ENCODE measurements at places on chromosomes 7 and 10. TPM values are rescaled to one million over a fixed set of nuclear protein-coding genes. Genes with fewer than 3 reads are reported as not detected.

The NEURL1 gene
- 0.28 TPM for total RNA-seq

DNA sequence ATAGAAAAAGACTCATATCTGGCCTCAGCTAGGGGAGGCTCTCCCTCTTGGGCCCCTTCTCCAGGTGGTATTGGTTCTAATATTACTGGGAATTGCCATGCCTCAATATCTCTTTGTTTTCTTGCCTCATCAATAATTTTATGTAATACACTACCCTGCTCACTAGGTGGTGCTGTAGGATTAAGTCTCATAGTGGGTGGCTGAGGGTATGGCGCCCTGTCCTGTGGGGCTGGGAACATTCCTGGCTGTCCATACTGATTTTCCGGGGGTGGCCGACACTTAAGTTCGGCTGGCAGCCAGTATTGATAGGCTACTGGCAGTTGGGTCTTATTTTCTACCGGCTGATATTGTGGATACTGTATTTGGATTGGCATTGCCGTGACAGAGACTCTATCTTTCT lies 9.0 kb upstream of the TAS2R3 start:
- H3K27me3 ChIP-seq, result no peaks in the 10 kb centered on the region
- H3K36me3 ChIP-seq, result peaks cover 37% of the 10 kb centered on the region
- no peaks in the 10 kb centered on the region for H3K4me1 ChIP-seq
- no peak overlapping the region for H3K27ac ChIP-seq

GRCh38 chr7:149742075-149742701 lies 31.2 kb downstream of the ZNF467 start:
- H3K27ac ChIP-seq, result no peak overlapping the region
- H3K36me3 ChIP-seq, result no peaks in the 10 kb centered on the region
- H3K27me3 ChIP-seq, result peaks cover 6% of the 10 kb centered on the region
- no peaks in the 10 kb centered on the region for H3K4me1 ChIP-seq

GRCh38 chr10:80464557-80465450 lies 10.7 kb downstream of the TSPAN14 start:
- DNase-seq, result peak; percentile 45
- no peaks in the 10 kb centered on the region for H3K27me3 ChIP-seq
- H3K4me3 ChIP-seq, result no peak overlapping the region
- peak overlapping the region; percentile 55 for H3K27ac ChIP-seq
- H3K36me3 ChIP-seq, result no peaks in the 10 kb centered on the region

GRCh38 chr7:33906697-33907096 lies 1.4 kb downstream of the BMPER start:
- H3K27me3 ChIP-seq, result no peaks in the 10 kb centered on the region
- no peak overlapping the region for H3K4me3 ChIP-seq
- no peak for DNase-seq
- H3K4me1 ChIP-seq, result peaks cover 2% of the 10 kb centered on the region
- no peaks in the 10 kb centered on the region for H3K36me3 ChIP-seq
- no peak overlapping the region for H3K27ac ChIP-seq

DNA sequence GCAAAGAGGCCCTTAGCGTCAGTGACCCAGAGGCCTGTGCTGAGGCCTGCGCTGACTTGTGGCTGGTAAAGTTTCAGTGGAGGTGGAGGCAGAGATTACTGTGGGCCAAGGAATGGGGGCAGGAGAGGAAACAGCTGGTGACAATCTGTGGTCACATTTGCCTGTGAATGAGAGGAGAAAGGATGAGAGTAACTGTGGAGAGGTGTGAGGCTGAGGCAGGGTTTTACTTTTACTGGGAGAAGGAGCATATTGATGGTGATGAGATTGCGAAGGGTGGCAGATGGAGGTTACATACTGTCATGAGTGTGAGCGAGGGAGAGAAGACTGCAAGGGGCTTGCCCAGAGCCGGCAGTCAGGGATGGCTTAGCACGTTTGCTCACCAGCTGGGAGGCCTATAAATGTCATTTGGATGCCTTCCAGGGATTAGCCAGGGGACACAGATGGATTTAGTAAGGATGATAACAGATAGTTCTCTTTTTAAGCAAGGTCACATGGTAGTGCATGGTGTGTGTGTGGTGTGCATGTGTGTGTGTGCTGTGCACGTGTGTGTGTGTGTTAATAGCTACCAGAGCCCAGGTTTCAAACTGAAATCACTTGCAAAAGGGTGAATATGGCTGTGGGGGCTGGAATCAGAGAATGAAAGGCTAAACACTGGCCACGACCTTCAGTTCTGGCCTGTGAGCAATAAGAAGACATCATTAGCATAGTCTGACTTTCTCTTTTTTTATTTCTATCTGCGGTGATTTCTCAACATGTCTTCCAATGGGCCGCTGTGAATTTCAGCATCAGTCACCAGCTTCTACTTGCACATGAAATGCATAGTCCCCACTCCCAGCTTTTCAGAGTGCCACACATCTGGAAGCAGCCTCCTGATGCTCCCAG lies 291.5 kb upstream of the ZNF32 start:
- H3K27me3 ChIP-seq, result no peaks in the 10 kb centered on the region
- no peak overlapping the region for H3K27ac ChIP-seq
- no peaks in the 10 kb centered on the region for H3K36me3 ChIP-seq
- DNase-seq, result peak; percentile 46

- no peaks in the 10 kb centered on the region for H3K36me3 ChIP-seq
- peaks cover 7% of the 10 kb centered on the region for H3K4me1 ChIP-seq
- peak; percentile 24 for DNase-seq
- H3K4me3 ChIP-seq, result peak overlapping the region; percentile 92
- H3K27ac ChIP-seq, result peak overlapping the region; percentile 65
Measured at GRCh38 chr7:152759949-152760853, 649 bp downstream of the ACTR3B start.

The NPTX2 gene
- total RNA-seq, result under 0.01 TPM

DNA sequence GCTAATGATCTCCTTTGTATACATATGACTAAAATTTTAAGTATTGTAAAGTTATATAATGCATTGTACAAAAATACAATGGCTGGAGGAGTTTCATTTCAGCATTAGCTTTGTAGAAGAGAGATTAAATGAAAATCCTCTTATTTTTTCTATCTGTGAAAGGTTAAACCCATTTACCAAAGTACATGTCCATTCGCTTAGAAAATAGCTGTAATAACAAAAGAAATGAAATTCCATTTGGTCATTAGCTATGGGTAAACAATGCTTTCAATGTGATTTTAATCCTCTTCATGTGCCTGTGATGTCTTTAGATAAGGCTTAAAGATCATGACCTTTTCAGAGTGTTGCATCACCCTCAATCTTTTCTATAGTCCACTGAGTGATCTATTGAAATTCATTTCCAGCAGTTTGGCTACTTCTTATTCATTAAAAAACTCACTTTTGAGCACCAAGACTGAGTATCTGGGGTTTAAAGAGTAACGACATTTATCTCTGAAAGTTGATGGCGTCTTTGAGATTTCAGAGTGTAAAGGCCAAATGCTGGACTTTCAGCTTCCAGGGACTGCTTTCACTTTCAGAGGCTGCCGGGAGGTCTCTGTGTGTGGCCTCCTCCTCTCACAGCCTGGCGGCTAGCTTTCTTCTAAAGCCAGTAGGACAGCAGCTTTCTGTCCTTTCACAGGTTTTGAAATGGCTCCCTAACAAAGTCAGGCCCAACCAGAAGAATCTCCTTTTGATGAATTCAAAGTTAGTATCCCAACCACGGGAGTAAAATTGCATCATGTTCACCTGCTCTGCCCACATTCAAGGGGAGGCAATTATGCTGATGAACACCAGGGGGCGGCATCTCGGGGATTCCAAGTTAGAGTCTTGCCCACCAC lies 701.4 kb upstream of the COBL start:
- no peak for DNase-seq
- H3K27me3 ChIP-seq, result no peaks in the 10 kb centered on the region
- no peaks in the 10 kb centered on the region for H3K36me3 ChIP-seq
- no peak overlapping the region for H3K27ac ChIP-seq

DNA sequence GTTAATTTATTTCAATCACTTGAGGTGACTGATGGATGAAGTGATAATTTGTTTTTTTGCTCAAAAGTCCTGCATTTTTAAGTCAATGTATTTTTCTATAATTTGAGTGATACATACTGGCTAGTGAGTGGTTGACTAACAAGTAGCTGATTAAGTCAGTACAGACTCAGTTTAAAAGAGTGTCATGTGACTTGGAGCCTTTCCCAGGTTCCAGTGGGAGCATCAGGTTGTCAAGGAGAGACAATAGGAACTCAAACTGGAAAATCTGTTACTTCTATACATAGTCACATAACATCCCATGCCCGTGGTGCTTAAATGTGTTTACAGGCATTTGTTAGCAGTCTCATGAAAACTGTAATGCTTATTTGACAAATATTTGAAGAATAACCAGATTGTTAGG lies 154.7 kb downstream of the ANK3 start:
- peak; percentile 54 for DNase-seq
- H3K27me3 ChIP-seq, result peaks cover 2% of the 10 kb centered on the region
- H3K4me1 ChIP-seq, result no peaks in the 10 kb centered on the region
- no peak overlapping the region for H3K4me3 ChIP-seq
- no peaks in the 10 kb centered on the region for H3K36me3 ChIP-seq

GRCh38 chr10:131213741-131214505 lies 97.6 kb downstream of the TCERG1L start:
- H3K36me3 ChIP-seq, result no peaks in the 10 kb centered on the region
- no peaks in the 10 kb centered on the region for H3K27me3 ChIP-seq
- no peak overlapping the region for H3K27ac ChIP-seq
- H3K4me1 ChIP-seq, result no peaks in the 10 kb centered on the region

DNA sequence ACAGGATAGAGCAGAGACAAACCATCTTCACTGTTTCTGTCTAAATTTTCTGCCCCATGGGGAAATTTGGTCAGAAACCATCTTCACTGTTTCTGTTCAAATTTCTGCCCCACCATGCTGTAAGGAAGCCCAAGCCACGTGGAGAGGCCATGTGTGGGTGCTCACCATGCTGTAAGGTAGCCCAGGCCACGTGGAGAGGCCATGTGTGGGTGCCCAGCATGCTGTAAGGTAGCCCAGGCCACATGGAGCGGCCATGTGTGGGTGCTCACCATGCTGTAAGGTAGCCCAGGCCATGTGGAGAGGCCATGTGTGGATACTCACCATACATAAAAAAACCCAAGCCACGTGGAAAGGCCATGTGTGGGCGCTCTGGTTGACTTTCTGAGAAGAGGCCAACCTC lies 1088.7 kb upstream of the AUTS2 start:
- no peak overlapping the region for H3K27ac ChIP-seq
- no peaks in the 10 kb centered on the region for H3K4me1 ChIP-seq
- H3K36me3 ChIP-seq, result no peaks in the 10 kb centered on the region
- H3K27me3 ChIP-seq, result no peaks in the 10 kb centered on the region
- DNase-seq, result no peak

DNA sequence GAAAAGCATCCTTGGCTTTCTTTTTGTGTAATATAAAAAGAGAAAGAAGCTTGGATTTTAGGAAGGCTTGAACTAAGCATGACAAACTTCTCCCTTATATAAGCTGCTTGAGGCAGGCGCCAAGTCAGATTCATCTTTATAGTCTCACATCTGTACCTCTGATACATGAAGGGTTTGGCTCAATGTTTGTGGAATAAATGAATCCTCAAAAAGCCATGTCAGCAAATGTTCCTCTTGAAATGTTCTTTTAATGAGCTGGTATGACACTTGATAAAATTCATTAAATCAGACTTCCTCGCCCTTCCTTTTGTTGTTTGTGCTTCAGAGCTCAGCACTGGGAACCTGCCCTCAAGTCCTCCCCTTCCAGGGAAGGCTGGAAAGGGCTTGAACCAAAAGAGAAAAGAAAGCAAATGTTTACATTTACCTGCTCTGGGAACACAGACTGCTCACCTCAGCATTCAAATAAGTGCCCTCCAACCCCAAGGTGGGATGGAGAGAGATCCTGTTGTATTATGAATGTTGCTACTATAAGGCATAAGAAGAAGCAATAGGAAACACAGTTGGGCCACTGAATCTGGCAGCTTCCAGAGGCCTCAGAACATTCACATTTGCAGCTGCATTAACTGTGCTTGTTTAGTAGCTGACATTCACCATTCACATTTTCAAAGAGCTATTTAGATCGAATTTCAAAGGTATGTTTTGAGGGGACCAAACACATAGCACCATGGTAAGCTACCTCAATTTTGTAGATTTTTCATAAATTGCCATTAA lies 212.6 kb downstream of the CACNA2D1 start:
- no peak for DNase-seq
- H3K4me1 ChIP-seq, result 0 out of 2 replicates have a peak, but pooled peaks cover 1% of the 10 kb centered on the region
- H3K27ac ChIP-seq, result no peak overlapping the region
- no peaks in the 10 kb centered on the region for H3K27me3 ChIP-seq
- H3K36me3 ChIP-seq, result no peaks in the 10 kb centered on the region
- H3K4me3 ChIP-seq, result no peak overlapping the region

The SUFU gene
- 2.2 TPM for total RNA-seq

The HABP2 gene
- not detected for total RNA-seq

- H3K36me3 ChIP-seq, result no peaks in the 10 kb centered on the region
- H3K4me3 ChIP-seq, result no peak overlapping the region
- no peaks in the 10 kb centered on the region for H3K27me3 ChIP-seq
- H3K27ac ChIP-seq, result no peak overlapping the region
- DNase-seq, result no peak
Measured at GRCh38 chr7:8154272-8154671, 107.7 kb downstream of the ICA1 start.

- no peaks in the 10 kb centered on the region for H3K4me1 ChIP-seq
- no peak overlapping the region for H3K27ac ChIP-seq
- no peak overlapping the region for H3K4me3 ChIP-seq
- H3K27me3 ChIP-seq, result peaks cover 62% of the 10 kb centered on the region
Measured at GRCh38 chr10:70481831-70482530, 3.4 kb downstream of the PALD1 start.

DNA sequence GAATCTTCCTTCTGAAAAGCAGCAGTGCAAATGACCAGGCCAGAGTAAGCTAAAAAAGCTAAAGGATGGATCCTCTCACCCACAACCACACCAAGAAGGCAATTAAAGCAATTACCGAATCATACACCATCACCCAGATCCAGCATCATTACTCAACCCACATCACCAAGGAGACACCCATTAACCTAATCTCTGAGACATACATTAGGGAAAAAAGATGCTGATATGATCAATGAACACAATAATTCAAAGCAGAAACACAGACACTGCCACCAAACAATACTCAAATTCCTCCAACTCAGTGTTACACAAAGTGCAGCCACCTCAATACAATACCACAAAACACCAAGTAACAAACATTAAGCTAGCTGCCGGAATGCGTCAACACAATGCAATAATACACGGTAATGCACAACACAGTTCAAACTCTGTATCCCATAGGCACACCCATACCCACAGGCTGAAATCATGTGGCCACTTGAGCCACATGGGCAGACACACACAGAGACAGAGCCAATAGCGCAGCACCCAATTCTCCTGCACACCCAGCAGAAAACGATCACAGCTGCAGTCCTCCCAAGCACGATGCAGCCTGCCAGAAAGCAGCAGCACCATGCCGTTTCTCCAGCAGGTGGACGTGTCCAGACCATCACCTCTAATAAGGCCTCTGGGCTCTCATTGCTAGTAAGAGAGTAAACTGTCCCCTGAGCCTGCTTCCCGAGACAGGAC lies 21.5 kb downstream of the PAX2 start:
- DNase-seq, result no peak
- no peak overlapping the region for H3K27ac ChIP-seq
- H3K27me3 ChIP-seq, result peaks cover 19% of the 10 kb centered on the region
- H3K36me3 ChIP-seq, result no peaks in the 10 kb centered on the region
- H3K4me1 ChIP-seq, result no peaks in the 10 kb centered on the region
- H3K4me3 ChIP-seq, result no peak overlapping the region

The OSBPL3 gene
- 29.9 TPM for total RNA-seq

The LAMB1 gene
- total RNA-seq, result 117 TPM

- H3K27ac ChIP-seq, result no peak overlapping the region
- DNase-seq, result no peak
- H3K36me3 ChIP-seq, result no peaks in the 10 kb centered on the region
Measured at GRCh38 chr10:121356183-121356582, 242.1 kb downstream of the FGFR2 start.

GRCh38 chr10:5987747-5988146 lies 10.4 kb upstream of the IL15RA start:
- peaks cover 4% of the 10 kb centered on the region for H3K4me1 ChIP-seq
- H3K27ac ChIP-seq, result no peak overlapping the region
- no peak for DNase-seq
- no peak overlapping the region for H3K4me3 ChIP-seq
- H3K36me3 ChIP-seq, result no peaks in the 10 kb centered on the region
